Glutamatergic neuron (in vitro differentiated cells): ENCODE measurements at places on chromosomes 1 and 21. TPM values are rescaled to one million over a fixed set of nuclear protein-coding genes. Genes with fewer than 3 reads are reported as not detected.

DNA sequence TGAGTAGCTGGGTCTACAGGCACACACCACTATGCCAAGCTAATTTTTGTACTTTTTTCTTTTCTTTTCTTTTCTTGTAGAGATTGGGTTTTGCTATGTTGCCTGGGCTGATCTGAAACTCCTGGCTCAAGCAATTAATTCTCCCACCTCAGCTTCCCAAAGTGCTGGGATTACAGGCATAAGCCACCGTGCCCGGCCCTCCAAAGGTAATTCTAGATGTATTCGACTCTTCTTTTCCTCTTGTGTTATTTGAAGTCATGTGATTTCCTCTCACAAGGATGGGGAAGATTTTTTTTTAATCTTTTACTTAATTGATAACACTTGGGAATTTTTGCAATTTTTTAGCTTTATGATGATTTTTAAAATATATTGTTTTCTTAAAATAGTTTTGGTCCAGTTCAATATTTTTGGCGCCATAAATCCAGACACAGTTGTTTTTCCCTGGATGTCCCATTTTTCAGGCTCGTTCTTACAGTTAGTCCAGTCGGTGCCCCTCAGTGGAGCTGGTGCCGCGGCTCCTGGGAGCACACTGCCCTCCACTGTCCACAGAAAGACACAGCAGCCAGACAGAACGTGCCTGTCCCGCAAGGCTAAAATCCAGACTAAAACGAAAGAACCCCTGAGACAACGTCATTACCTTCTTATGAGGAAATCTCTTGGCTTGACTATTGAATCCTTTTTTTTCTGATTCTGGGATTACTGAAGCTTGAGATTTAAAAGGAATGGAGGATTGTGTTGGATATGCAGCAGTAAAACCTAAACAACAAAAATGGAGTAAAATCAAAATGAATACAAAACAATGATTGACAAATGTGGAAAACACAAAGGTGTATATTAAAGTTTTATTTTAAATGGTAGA is 22.4 kb downstream of the STPG1 start:
- no peak overlapping the region for H3K4me3 ChIP-seq
- peaks cover 2% of the 10 kb centered on the region for H3K27me3 ChIP-seq
- no peak overlapping the region for H3K27ac ChIP-seq

DNA sequence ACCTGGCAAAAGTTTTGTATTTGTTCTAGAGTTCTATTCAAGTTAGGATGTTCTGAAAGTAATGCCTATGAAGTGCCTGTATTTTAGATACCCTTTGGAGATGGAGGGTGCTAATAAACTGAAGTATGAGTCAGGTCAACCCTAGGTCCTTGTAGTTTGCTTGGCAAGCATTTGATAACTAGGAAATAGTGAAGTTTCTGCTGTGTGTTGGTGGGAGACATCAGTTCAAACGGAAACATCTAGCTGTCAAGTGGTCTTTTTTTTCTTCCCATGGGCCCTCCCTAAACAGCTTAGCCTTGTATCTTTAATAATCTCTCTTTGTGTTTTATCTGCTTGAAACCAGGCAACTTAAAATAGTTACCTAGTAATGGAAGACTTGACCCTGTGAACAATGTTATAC is 4.5 kb downstream of the MRPS6 start:
- peaks cover 5% of the 10 kb centered on the region for H3K27me3 ChIP-seq
- H3K27ac ChIP-seq = no peak overlapping the region
- H3K36me3 ChIP-seq = no peaks in the 10 kb centered on the region
- DNase-seq = no peak

DNA sequence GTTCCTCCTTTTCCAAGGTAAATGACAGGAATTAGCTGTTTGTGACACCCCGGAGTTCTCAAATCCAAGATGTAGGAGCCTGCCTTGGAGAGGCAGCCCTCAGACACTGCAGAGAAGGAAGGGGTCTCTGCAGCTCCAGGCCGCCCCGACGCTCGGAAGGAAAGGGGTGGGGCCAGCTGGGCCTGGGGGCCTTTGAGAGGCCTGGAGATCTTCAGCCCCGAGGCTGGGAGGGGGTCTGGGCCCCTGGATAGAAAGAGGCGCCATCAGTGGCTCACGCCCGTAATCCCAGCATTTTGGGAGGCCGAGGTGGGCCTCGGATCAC is 1.1 kb upstream of the TNFRSF18 start:
- no peaks in the 10 kb centered on the region for H3K36me3 ChIP-seq
- H3K4me3 ChIP-seq = no peak overlapping the region
- peak overlapping the region; percentile 33 for H3K27ac ChIP-seq
- peaks cover 10% of the 10 kb centered on the region for H3K4me1 ChIP-seq
- peak; percentile 8 for DNase-seq
- peaks cover 6% of the 10 kb centered on the region for H3K27me3 ChIP-seq

- no peak overlapping the region for H3K4me3 ChIP-seq
- DNase-seq = no peak
- H3K4me1 ChIP-seq = no peaks in the 10 kb centered on the region
- no peaks in the 10 kb centered on the region for H3K27me3 ChIP-seq
These were observed 69.3 kb downstream of the MAN1A2 start for GRCh38 chr1:117436513-117436912.

DNA sequence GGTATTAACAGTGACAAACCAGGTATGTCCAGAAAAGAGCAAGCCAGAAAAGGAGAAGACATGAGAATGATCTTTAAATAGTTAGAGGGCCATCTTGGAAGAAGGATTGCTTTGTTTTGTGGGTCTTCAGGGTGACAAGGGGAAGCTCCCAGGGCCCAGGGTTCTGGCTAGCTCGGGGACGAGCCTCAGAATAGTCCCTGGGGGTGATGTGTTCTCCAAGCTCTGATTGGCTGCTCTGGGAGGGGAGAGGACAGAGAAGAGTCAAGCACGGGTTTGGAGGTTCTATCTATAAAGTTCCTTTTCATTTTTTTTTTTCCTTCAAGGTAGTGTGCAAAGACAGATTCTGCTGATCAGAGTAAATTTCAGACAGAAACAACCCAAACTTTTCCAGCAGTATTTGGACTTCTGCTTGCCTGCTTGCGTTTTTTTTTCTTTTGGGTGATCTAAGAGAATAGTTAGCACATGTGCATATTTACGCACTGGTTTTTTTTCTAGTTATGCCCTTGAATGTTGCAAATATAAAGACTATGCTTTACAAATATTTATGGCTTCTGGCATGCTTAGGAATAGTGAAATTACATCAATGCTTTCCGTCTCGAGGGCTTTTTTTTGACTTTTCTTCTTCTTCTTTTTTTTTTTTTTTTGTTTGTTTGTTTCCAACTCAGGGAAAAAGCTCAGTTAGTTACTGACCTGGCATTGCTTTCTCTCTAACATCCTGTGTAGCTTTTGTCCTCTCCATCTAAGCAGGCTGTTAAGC is 59.7 kb downstream of the ROR1 start:
- peaks cover 4% of the 10 kb centered on the region for H3K36me3 ChIP-seq
- peaks cover 31% of the 10 kb centered on the region for H3K4me1 ChIP-seq
- H3K27me3 ChIP-seq = no peaks in the 10 kb centered on the region
- no peak overlapping the region for H3K4me3 ChIP-seq
- DNase-seq = no peak

- no peak overlapping the region for H3K27ac ChIP-seq
- no peak overlapping the region for H3K4me3 ChIP-seq
- peaks cover 38% of the 10 kb centered on the region for H3K27me3 ChIP-seq
- peaks cover 16% of the 10 kb centered on the region for H3K4me1 ChIP-seq
- H3K36me3 ChIP-seq = no peaks in the 10 kb centered on the region
- no peak for DNase-seq
These were observed 4.5 kb downstream of the CDKN2C start for GRCh38 chr1:50974618-50974935.

GRCh38 chr1:236287757-236288619 is 6.2 kb upstream of the ERO1B start:
- peak; percentile 55 for DNase-seq
- peak overlapping the region; percentile 20 for H3K27ac ChIP-seq
- H3K4me3 ChIP-seq = peak overlapping the region; percentile 27
- peaks cover 9% of the 10 kb centered on the region for H3K4me1 ChIP-seq

- DNase-seq = no peak
- H3K4me1 ChIP-seq = no peaks in the 10 kb centered on the region
- H3K36me3 ChIP-seq = peaks cover 9% of the 10 kb centered on the region
These were observed 135.2 kb downstream of the NPHP4 start for GRCh38 chr1:5857011-5857410.

GRCh38 chr1:200780545-200781369 is 42.1 kb downstream of the CAMSAP2 start:
- no peak for DNase-seq
- H3K4me3 ChIP-seq = no peak overlapping the region
- peaks cover 4% of the 10 kb centered on the region for H3K36me3 ChIP-seq
- H3K27me3 ChIP-seq = peaks cover 3% of the 10 kb centered on the region
- peaks cover 4% of the 10 kb centered on the region for H3K4me1 ChIP-seq
- H3K27ac ChIP-seq = no peak overlapping the region

- H3K36me3 ChIP-seq = no peaks in the 10 kb centered on the region
- H3K4me3 ChIP-seq = no peak overlapping the region
- no peaks in the 10 kb centered on the region for H3K27me3 ChIP-seq
These were observed 545.2 kb downstream of the MRPL39 start for GRCh38 chr21:25062061-25062460.

DNA sequence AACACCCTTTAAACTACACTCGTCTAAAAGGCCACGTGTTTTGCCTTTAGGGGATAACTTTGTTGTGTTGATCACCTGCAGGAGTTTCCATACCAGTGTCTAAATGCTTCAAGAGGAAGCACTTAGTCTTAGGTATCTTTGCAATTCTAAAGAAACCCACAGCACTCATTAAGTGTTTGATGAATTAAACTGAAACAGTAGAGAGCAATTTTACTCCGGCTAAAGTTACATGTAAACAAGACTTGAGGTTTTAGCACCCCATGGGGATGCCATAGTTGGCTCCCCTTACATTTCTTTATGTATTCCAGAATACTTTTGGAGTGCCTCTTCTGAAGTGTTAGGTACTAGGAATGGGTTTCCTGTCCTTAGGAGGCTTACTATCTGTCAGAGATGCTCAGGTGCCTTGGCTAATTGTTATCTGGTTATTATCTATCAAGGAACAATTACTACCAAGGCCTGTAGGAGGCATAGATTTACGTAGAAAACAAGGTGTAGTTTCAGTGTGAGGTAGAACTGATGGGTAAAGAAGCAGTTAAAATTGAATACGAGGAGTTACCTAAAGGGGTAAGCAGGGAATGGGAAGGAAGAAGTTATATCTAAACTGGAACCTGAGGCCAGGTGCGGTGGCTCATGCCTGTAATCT is 176.8 kb upstream of the SAMSN1 start:
- DNase-seq = no peak
- no peaks in the 10 kb centered on the region for H3K36me3 ChIP-seq
- no peaks in the 10 kb centered on the region for H3K27me3 ChIP-seq
- H3K4me3 ChIP-seq = no peak overlapping the region
- H3K27ac ChIP-seq = no peak overlapping the region
- H3K4me1 ChIP-seq = peaks cover 3% of the 10 kb centered on the region

DNA sequence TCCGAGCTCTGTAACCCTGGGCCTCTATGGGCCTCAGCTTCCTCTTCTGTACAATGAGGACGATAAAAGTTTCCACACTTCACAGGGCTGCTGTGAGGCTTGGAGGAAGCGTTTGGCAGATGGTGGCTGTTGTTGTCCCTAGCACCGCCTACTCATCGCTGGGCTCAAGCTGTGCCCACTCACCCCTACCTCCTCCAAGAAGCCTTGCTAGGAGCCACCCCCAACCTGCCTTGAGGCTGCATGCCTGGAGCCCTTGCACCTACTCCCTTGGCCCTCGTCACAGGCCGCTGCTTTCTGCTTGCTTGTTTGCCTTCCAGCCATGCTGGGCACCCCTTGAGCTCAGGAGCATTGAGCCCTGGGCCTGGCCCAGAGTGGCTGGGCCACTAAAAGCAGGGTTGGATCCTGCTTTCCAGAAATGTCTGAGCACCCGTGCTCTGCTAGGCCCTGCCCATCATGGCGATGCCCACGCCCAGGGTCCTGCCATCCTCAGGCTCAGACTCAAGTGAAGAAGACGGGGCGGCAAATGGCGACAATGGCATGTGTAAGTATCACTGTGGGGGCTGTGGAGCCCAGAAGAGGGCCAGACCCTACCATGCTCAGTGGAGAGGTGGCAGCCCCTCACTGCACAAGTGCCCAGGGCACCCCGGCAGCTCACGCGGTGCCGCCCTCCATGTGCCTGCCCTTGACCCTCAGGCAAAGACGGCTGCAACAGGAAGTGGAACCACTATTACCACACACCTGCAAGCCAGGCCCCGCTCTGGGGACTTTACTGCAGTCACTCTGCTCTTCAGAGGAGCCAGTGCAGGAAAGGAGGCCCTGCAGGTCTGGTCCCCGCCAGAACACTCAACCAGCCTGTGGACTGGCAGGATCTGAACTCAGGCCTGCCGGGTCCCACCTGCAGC is 9.5 kb downstream of the SH3BGRL3 start:
- no peak overlapping the region for H3K4me3 ChIP-seq
- DNase-seq = no peak
- peaks cover 11% of the 10 kb centered on the region for H3K27me3 ChIP-seq
- H3K27ac ChIP-seq = peak overlapping the region; percentile 22
- peaks cover 36% of the 10 kb centered on the region for H3K4me1 ChIP-seq

- no peaks in the 10 kb centered on the region for H3K27me3 ChIP-seq
- no peak overlapping the region for H3K4me3 ChIP-seq
- H3K27ac ChIP-seq = no peak overlapping the region
- H3K4me1 ChIP-seq = no peaks in the 10 kb centered on the region
- DNase-seq = no peak
These were observed 19.7 kb downstream of the AXDND1 start for GRCh38 chr1:179385510-179385909.

GRCh38 chr1:192488058-192488457 is 87.5 kb upstream of the RGS1 start:
- no peaks in the 10 kb centered on the region for H3K36me3 ChIP-seq
- peaks cover 16% of the 10 kb centered on the region for H3K4me1 ChIP-seq
- peaks cover 4% of the 10 kb centered on the region for H3K27me3 ChIP-seq
- H3K27ac ChIP-seq = no peak overlapping the region
- no peak overlapping the region for H3K4me3 ChIP-seq

- no peak overlapping the region for H3K27ac ChIP-seq
- H3K4me1 ChIP-seq = no peaks in the 10 kb centered on the region
- no peaks in the 10 kb centered on the region for H3K27me3 ChIP-seq
These were observed 10.8 kb downstream of the S1PR1 start for GRCh38 chr1:101247404-101248287.

Gene IGSF9
- 23.4 TPM for total RNA-seq

Gene KIF17
- total RNA-seq = 1.6 TPM

Gene SELL
- total RNA-seq = not detected

Gene RIMKLA
- 4.1 TPM for total RNA-seq

Gene HSF2BP
- 1.0 TPM for total RNA-seq

Gene RBM11
- 2.7 TPM for total RNA-seq

Gene TUFT1
- total RNA-seq = 7.0 TPM

Gene KRTAP19-1
- total RNA-seq = not detected

Gene NDUFS5
- 320 TPM for total RNA-seq

Gene HES3
- 0.66 TPM for total RNA-seq

Gene GBP7
- total RNA-seq = not detected

Gene LEFTY2
- 5.0 TPM for total RNA-seq
